ENCODE measurements at places on chromosomes 5 and 9.

- no peak for DNase-seq
These were observed 23.6 kb upstream of the CCDC112 start for GRCh38 chr5:115320006-115320405.

DNA sequence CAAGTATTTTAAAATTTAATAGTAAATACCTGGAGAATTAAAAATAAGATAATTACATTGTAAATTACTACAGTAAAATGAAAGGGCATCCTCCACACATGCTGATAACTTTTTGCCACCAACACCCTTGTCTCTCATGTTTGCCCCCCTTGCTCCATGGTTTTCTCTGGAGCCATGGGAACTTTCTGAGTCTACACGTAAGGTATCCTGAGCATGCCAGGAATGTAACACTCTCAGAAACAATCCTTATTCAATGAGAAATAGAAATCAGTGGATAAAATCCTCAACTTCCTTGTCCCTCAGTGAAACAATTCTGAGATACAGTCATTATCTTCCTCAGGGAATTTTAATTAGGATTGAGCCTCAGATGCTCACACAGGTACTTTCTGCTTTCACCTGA, 108.9 kb downstream of the IZUMO3 start:
- no peak for DNase-seq

- DNase-seq: no peak
These were observed 386.0 kb upstream of the KLF4 start for GRCh38 chr9:107875571-107875980.

DNA sequence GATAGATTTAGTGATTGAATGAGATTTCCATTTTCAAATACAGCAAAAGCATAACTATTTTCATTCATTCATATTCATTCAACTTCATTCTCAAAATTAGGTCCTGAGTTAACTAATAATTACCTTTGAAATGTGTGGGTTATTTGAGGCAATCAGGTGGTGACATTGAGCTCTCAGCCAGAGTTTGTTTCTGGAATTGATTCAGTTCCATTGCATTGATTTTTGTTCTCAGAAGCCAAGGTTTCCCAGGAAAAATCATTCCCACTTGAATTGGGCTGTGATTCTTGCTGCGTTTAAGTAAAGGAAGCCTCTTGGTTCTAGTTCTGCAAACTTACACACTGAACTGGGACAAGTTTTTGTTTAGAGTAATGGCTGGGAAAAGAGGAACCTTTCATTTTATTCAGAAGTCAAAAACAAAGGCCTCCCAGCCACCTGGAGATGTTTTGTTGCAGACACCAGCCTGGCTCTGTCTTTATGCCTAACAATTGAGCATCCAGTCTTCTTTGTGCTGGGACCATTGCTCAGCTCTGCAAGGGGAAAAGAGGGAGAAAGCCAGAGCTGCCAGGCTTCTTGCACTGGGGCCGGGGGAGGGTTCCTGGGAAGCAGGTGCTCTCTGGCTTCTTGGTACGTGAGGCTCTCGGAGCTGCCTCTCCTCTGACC, 198.6 kb downstream of the TRIO start:
- DNase-seq: no peak

Data from CD4-positive, alpha-beta T cell treated with Interleukin-1 beta for 1 hour (primary cell).